HT-29 (cell line): ENCODE measurements at places on chromosomes 5 and 9.
A peak's percentile ranks its signal among the peaks of the same experiment; 100 is the strongest.

- peak; percentile 40 for DNase-seq
Measured at GRCh38 chr5:57171816-57172465, 1.9 kb upstream of the GPBP1 start.

DNA sequence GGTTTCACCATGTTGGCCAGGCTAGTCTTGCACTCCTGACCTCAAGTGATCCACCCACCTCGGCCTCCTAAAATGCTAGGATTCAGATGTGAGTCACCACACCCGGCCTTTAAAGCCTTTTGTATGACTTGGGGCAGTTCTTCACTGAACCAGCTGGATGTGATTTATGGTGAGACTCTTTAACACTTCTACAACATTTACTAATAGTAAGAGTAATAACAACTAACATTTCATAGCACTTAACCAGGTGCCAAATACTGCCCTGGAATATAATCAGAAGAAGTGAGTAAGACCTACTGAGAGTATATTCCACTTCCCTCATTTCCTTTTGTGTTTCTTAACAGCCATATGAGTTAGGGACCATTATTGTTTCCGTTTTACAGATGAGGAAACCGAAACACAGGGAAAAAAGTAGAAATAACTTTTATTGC, 10.0 kb downstream of the ZSWIM6 start:
- no peak for DNase-seq

DNA sequence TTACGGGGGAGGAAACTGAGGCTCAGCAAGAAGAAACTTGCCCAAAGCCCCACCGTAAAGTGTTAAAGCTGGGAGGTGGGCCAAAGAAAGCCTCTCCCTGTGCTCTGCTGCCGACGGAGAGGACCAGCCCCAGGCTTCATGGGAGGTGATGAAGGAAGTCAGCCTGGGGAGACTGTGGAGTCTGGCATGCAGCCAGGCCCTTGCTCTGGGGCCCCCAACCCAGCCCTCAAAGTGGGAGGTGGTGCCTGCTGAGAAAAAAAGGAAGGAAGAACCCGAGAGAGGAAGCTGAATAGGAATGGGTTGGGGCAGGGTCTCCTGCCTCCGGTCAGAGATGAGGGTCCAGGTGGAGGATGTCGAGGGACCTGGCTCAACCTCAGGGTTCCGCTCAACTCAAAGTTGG, 3.8 kb downstream of the RNF44 start:
- DNase-seq: no peak

DNA sequence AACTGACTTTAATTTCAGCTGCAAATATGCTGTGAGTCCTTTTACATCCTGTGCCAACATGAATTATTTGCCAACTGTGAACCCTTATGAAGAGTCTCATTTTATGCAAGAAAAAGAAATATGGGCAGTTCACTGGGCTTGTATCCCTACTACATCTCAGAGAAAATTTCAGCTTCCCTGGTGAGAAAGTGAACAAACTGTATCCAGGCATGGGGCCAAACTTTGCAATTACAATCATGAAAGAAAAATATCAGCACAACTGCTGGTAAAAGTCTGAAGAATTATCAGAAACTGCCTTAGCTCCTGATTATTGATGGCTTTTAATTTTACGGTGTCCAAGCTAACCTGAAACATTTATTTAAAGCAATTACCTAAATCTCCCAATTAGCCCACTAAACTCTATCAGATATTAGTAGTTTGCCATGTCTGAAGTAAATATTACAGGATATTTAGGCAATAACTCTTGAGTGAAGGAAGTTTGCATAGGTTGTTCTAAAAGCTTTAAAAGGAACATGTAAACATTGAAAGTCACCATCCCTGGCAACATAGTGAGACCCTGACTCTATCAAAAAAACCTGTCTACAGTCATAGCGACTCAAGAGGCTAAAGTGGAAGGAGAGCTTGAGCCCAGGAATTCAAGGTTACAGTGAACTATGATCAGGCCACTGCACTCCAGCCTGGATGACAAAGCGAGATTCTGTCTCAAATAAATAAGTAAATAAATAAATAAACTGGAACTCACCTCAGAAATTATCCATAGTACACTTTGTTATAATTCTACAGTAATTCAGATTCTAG, 83.9 kb upstream of the HCN1 start:
- no peak for DNase-seq

GRCh38 chr9:38278457-38278856, 114.0 kb upstream of the ALDH1B1 start:
- DNase-seq: no peak

- no peak for DNase-seq
Measured at GRCh38 chr9:95620314-95620713, 103.5 kb upstream of the PTCH1 start.

DNA sequence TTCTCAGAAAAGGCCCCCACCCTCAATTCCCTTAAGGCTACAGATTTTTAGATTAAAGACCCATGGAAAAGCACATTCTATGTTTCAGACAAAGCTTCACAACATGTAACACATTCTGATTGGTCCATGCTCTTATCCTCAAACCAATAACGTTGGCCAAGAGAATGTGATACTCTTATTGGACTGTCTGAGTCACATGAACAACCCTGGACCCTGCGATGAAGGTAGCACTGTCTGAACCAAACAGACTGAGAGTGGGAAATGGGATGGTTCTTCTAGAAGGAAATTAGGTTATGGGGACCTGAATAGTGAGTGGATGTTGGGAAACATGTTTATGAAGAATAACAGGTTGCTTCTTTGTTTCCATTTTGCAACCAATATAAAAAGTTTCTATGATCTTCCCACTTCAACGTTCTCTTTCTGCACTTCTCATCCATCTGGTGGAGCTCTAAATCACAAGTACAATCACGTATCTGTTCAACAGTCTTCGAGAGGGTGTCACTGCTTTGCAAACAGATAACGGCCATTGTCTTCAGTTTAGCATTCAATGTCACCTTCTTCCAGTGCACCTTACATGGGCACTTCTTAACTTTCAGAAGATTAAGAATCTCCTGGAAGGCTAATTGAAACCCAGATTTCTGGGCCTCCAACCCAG, 81.6 kb downstream of the PTCH1 start:
- DNase-seq: no peak

DNA sequence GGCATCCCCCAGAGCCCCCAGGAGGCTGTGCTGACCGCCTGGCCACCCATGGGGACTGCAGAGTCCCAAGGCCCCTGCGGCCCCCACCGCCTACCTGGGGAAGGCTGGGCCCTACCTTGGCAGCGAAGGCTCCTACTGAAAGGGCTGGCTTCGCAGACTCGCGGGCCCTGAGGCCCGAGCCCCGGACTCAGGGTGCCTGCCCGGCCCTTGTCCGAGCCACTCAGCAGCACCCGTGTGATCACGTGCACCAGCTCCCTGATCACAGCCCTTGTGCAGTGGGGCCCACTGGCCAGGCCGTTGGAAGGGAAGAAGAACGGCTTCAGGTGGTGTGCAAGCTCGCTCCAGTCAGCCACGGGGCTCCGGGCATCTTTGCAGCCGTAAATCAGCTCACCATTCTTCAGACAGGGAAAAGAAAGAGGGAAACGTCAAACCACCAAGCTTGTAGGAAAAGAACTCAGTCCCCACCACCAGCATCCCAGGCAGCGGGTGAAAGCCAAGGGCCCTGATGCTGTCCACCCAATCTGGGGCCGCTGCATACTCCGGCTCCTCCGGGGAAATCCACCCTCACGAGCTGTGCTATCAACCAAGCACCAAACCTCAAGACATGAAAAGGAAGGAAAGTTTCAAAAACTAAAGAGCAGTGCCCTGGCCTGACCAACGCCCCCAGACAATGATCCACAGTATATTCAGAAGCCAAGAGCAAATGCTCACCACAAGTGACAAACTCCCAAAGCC, 31.9 kb downstream of the IPPK start:
- no peak for DNase-seq

DNA sequence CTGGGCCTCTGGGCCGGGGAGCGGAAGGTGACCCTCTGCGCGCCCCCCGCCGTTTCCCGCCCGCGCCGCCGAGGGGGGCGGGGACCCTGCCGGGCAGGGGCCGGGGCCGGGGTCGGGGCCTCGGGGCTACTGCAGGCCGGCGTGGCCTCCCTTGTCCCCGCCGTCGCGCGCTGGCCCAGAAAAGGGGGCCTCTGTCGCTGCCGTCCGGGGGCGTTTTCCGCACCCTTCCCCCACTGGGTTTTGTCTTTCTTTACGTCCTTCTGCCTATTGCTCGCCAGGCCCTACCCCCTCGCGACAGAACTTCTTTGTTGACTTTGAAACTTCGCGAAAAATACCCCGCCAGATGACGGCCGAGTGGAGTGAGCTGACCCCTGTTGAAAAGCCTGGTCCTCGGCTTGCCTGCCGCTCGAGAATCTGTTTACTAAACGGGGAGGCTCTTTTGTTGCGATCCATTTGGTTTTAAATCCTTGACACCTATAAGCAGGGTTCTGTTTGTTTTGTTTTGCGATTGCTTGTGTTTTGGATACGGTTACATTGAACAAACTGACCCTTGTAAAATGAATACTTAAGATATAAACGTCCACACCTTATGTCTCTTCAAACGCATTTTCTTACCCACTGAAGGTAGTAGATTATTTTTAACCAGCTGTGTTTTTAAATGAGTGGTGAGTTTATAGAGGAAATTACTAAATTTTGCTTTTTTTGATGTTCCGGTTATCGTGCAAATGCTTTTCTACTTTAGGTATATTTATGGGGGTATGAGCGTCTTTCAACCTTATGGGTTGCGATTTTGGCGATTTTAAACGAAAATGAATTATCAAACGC, 765 bp downstream of the MARCHF6 start:
- peak; percentile 70 for DNase-seq

GRCh38 chr5:93300945-93301344, 280.1 kb downstream of the NR2F1-AS1 start:
- no peak for DNase-seq
